Activated CD8-positive, alpha-beta memory T cell treated with anti-CD3 and anti-CD28 coated beads for 1 hour (primary cell): ENCODE measurements at places on chromosomes 4 and X.

DNA sequence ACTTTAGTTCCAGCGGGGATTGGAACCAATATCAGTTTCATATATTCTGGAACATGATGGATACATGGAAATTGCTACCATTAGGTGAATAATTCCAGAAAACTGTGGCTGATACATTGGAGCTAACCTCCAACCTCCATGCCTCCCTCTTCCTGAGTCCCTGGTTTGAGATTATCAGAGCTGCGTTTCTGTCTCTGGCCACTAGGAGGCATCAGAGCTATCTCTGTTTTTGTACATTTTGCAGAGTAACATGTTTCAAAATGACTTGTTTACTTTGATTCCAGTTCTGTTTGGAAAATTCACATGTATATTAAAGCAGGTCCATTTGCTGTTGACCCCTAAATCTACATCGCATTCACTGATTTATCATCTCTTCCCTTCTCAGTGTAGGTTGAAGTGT is 2.4 kb upstream of the RAB40AL start:
- DNase-seq: no peak

- no peak for DNase-seq
These were observed 36.5 kb upstream of the PPM1K start for GRCh38 chr4:88320780-88321373.

DNA sequence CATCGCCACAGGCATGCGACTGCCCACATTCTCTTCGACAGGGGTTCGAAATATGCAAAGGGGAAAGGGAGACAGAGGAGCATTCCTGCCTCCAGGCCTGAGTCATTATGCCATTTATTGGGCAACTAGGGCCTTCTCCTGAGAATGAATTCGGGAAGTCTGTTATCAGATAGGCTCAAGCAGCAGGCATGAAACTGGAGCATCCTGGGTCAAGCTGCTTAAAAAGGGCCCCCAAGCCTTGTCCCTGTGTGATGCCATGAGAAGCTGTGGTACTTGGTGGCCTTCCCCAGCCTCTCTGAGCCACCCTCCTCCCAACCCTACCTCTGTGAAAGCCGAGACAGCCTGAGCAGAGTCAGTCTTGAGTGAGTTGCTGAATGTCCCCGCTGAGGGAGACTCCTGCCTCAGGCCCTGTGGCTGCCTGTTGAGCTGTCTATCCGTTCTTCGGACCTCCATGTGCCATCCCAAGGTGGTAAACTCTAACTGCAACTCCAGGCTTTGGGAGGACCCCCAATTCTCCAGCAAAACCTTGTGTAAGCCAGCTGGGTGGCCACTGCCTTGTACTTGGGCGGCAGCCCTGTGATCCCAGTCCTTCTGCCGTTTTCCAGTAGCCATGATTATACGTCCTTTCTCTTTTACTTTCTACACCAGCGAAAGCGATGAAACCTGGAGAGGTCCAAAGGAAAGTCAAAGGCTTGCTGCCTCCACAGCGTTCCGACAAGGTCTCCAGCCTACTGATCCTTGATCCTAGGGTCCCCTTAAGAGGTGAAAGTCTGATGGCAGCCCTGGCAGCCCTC is 37.7 kb downstream of the NBDY start:
- no peak for DNase-seq

- DNase-seq: no peak
These were observed 12.5 kb upstream of the MAB21L2 start for GRCh38 chr4:150569384-150569987.

DNA sequence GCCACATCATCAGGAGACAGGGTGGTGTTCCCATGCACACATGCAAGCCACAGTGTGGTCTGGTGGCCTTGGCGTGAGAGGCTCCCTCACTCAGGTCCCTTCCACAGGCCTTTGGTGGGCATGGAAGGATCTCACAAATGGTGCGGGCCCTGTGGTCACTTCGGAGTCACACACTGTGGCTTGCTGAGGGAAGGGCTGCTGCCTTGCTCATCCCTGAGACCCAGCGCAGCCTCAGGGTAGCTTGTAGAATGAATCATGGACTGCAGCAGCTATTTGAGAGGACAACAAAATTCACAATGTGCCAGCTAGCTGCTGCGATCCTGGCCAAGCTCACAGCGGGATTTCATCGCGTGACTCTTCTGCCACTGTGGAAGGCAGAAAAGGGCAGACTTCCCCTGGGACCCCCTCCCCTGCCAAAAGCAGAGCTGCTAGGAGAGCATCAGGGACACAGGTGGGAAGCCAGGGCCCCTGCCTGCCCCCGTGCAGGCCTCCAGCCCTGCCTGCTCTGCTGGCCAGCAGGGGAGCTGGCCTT is 106.4 kb downstream of the ABLIM2 start:
- DNase-seq: no peak

- DNase-seq: no peak
These were observed 7.2 kb downstream of the IL15 start for GRCh38 chr4:141643557-141643956.

DNA sequence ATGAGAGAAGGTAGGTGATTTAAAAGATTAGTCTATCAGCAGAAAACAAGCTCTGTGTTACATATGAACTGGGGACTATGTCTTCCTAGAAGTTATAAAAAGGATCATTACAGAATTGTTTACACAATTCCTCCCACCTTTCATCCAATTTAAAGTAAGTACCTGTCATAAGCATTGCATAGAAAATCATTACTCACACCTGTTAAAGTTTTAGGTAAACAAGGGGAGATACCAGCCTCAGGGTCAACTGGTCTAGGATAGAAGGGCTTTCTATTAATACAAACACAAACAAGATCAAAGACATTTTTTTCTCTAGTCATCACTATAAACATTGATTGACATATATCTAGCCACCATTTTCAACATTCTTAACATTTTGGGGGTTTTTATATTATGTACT is 333.9 kb downstream of the ARHGAP24 start:
- DNase-seq: no peak

GRCh38 chr4:45765521-45765920 is 358.3 kb downstream of the GABRG1 start:
- DNase-seq: no peak

DNA sequence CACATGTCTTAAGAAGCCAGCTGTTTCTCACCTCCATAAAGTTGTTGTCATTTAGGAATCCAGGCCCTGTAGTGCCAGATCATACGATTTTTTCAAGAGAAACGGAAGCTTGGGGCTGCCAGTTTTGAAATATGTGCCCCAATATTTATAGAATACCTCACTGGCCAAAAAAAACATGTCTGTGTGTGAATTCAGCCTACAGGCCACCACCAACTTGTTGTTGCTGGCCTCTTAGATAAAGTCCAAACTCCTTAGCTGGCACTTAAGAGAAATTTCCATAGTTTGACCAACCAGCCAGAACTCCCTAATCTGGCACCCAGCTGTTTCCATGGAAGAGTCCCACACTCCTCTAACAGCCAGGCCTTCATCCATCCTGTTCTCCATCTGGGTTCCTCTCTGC is 74.1 kb downstream of the WDR19 start:
- DNase-seq: no peak

DNA sequence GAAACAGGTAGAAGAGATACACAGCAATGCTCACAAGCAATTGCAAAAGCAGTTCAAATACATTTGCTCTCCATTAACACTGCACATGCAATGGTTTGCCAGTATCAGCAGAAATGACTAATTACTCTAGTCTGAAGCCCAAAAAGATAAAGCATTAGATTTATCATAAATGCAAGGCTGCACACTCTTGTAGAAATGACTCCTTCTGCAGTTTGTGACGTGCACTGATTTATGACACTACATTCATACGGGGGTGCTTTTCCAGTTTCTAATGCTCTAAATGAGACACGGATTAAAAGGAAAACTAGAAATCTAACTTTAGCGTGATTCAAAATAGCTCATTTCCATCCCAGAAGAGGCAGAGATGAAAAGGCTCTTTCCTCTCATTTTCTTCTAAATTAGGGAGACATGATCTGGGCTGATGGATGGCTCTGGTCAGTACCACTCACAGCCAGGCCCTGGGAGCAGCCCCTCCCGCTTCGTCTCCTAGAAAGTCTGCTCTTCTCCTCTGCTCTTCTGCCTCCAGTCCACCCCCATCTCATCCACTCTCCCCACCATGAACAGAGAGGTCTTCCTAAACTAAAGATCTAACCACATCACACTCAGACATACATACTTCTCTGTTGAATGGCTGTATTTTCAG is 33.2 kb downstream of the PPP2R2C start:
- no peak for DNase-seq

GRCh38 chr4:56468097-56468422 is 643 bp downstream of the SRP72 start:
- DNase-seq: no peak
